ENCODE measurements at places on chromosomes 12 and 14.

GRCh38 chr12:131124487-131125280 is 171.0 kb downstream of the ADGRD1 start:
- DNase-seq: no peak

- DNase-seq: no peak
Observed at GRCh38 chr14:32679927-32680612, 258.6 kb upstream of the NPAS3 start.

DNA sequence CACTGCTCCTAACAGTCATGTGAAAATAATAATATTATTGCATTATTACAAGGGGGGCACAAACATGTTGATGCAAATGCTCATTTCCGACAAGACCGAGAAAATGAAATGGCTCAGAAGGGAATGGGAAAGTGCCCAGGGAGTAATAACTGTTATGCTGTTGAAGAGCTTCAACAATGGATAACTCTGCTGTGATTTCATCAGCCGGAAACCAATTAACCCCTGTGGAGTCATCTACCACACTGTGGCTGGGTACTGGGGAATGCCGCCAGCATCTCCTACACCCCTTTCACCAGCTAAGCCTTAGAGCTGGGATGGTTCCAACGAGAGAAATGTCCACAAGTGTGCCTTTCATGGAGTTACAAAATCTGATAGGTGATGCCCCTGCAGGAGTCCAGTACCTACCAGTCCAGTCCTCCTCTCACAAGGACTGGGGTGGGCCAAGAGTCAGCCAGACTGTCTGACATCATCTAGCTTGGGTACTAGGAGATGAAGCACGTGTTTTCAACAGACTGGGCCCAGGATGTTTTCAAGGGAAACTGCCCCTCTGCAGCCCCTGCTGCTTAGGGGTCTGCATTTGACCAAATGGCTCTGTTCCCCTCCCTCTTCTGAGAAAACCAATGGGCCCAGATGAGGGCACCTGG is 509.3 kb upstream of the CCDC196 start:
- DNase-seq: no peak

DNA sequence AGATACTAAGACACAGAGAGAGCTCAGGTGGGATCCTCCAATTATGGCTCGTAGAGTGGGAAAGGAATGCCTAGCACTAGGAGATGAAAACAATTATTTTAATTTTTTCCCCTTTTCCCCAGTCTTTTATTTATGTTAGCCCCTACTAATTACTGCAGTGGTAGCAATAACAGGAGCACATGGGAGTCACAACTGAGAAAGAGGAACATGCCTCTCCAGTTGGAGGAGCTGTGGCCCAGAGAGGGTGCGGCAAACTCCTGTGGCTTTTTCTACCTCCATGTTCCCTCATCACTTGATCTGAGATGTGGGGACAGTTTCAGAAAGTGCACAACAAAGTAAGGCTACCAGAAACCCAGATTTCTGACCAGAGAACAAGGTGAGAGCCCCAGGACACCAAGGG is 25.9 kb upstream of the POC1B start:
- no peak for DNase-seq

Measured in activated naive CD8-positive, alpha-beta T cell treated with anti-CD3 and anti-CD28 coated beads for 36 hours (primary cell).